Central memory CD8-positive, alpha-beta T cell (primary cell): ENCODE measurements at places on chromosomes 7 and 10.

DNA sequence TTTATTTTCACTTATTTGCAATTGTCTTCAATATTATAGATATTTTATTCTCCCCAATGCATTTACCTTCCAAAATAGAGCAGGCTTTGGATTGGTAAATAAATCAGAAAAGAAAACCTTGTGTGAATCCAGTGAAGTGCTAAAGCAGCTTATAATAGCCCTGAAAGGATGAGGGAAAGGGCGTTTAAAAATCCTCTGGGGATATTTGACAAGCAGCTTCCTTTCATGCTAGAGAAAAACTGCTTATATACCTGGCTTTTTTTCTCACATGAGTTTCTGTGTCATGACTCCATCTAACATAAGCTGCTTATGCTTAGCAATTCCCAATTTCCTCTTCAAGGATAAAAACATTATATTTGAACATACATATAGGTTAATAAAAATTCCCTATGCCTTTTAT, 221.6 kb upstream of the SEMA3E start:
- DNase-seq = no peak

DNA sequence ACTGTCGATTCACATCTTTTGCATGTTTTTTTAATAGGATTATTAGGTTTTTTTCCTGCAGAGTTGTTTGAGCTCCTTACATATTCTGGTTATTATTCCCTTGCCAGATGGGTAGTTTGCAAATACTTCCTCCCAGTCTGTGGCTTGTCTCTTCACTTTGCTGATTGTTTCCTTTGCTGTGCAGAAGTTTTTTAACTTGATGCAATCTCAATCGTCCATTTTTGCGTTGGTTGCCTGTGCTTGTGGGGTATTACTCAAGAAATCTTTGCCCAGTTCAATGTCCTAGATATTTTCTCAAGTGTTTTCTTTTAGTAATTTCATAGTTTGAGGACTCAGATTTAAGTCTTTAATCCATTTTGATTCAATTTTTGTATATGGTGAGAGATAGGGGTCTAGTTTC, 95.4 kb downstream of the TBXAS1 start:
- DNase-seq = no peak

DNA sequence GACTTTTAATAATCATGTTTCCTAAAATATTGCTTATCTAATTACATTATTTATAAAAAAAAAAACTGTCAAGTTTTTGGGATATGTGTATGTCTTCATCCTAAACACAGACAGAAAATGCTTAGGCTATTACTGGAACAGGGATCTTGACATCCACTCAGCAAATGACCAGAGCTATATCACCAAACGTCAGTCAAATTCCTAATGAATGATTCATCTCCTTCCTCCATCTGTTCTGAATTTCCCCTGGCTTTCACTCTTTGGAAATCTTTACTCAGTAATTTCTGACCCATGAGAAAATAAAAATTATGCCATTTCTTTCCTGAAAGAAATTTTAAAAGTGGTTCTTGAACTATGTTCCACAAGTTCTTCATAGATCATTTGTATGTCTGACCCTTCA, 552.4 kb upstream of the KCND2 start:
- DNase-seq = no peak

- DNase-seq = no peak
These were observed 77.7 kb upstream of the DIP2C start for GRCh38 chr10:767211-767610.

DNA sequence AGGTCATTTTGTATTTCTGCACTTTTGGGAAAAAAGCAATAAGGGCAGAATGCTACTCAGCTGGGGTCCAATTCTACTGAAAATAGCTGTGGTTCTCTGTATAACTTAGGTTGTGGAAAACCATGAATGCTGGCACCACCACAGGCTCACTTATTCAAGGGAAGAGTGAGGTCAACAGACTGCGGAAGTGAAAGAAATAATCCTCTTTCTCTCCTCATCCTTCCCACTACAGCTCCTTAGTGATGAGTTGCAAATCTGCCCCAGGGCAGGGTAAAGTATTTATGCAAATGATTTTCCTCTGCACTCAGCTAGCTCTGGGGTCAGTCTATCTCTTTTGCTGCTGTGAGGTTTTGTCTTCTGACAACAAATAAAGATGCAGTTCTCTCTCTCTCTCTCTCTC, 74.1 kb upstream of the PTPRZ1 start:
- DNase-seq = no peak

- no peak for DNase-seq
These were observed 358.8 kb downstream of the SUGCT start for GRCh38 chr7:40493609-40494051.

GRCh38 chr7:69169386-69169785, 428.9 kb upstream of the AUTS2 start:
- no peak for DNase-seq
